ENCODE measurements at places on chromosomes 5 and 9.

DNA sequence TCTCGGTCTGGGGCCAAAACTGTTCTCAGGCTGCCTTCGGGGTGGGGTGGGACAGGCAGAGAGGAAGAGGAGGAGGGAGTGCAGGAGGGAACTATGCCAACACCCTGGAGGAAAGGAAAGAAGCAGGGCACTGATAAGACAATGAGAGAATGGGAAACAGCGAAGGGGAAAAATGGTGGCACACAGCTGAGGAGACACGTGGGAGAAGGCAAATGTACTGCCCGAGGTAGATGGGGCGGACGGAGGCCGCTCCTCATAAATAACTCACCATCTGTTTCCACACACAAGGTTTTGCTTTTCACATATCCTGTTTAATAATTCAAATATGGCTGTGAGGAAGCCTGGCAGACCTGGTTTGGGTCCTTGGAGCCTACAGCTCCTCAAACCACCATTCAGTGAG, 148.2 kb upstream of the LRRTM2 start:
- no peak for DNase-seq

- DNase-seq, result no peak
These were observed 7.6 kb downstream of the ARPC5L start for GRCh38 chr9:124869466-124869985.

GRCh38 chr5:145855763-145856267, 17.0 kb downstream of the GRXCR2 start:
- no peak for DNase-seq

DNA sequence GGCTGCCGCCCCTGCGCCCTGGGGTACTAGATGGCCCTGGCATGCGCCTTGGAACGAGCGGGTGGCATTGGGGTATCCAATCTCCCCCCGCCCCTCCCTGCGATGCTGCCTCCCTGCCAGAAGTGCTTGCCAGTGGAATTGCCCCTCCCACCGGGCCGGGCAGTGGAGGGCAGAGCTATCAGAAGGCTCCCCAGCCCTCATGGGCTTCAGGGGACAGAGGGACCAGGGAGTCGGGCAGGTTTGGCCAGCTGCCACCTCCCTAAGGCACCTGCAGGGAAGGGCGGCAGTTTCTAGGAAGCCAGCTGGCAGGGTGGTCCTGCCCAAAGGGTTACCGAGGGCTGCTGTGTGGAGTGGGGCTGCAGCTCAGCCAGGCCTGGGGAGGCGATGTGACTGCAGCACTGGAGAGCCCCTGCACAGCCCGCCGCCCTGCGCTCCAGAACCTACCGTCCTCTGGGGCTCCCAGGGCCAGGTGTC, 52.8 kb upstream of the EGFL7 start:
- no peak for DNase-seq

DNA sequence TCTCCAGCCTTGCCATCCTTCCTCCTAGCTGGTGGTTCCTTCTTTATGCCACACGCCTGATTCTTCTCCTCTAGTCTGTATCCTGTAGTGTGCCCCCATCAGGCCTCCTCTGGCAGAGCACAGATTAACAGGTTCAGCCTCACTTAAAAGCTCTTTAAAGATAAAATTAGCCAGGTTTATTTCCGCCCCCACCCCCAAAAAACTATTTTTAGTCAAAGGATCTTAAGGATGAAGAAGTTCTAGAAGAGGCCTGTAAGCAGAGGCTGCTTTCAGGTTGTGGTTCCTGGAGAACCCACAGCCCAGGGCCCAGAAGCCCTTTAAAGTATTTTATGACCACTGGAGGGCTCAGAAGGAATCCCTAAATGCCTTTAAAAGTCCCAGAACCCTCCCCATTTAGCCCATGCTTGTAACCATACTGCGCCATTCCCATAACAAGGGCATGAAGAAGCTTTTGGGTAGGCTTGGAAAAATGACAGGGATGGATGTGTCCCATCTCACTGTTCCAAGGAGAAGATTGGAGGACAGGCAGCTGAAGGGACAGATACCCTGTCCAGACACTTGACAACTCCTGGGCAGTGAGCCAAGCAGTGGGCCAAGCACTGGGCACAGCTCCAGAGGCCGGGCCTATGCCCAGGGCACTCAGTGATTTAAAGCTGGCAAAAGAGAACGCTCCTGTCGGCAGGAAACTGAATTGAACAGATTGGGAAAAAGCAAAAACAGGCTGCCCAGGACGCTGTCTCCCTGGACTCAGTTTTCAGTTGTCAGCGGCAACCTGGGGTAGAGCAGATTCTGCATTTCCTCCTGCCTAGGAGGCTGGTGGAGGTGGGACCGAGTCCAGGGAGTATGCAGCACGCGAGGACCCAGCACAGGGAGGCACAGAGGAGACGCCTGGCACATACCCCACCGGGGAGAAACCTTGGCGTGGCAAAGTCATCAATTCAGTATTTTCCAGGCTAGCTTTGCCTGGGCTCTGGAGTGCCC, 106.3 kb upstream of the SSBP2 start:
- no peak for DNase-seq

DNA sequence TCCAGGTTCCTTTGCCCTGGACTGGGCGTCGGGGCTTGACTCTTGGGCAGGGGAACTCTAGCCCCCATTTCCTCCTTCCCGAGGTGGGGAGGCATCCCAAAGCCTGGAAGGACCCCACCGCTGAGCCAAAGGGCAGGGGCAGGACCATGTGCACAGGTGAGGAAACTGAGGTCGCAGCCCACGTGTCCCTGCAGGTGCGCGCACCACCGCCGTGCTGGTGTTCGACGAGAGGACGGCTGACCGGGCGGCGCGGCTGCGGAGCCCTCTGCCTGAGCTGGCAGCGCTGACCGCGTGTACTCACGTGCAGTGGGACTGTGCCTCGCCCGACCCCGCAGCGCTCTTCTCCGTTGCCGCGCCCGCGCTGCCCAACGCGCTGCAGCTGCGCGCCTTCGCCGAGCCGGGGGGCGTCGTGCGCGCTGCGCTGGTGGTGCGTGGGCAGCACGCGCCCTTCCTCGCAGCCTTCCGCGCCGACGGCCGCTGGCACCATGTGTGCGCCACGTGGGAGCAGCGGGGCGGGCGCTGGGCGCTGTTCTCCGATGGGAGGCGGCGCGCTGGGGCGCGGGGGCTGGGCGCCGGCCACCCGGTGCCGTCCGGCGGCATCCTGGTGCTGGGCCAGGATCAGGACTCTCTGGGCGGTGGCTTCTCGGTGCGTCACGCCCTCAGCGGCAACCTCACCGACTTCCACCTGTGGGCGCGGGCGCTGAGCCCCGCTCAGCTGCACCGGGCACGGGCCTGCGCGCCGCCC, 2.8 kb downstream of the ADGRD2 start:
- DNase-seq, result no peak

GRCh38 chr9:119357336-119358096, 11.7 kb downstream of the BRINP1 start:
- no peak for DNase-seq

DNA sequence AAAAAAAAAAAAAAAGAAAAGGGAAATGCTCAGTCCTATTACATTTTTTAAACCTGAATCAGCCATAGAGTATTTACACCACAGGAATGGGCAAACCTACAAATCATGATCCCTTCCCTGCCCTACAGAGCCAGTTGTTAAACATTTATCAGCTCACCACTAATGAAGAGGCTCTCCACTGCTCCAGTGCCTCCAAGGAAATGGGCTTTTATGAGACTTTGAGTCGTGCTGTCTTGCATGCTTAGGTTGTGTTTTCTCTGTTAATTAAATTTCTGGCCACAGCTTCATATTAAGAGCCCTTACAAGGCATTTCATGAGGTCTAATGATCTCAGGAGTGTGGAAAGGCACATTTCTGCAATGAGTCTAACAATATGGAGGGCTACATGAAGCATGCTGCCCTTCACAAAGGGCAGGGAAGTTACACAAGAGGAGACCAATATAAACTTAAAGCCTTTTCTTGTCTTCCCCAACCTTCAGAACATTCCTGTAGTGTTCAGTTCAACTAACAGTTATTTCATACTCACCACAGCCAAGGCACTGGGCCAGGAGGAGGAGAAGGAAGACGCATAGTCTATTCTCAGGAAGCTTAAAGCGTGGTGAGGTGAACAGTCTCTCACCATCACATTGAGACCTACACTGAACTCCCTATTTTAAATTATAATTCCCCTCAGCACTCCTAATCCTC, 140.1 kb upstream of the ABCA1 start:
- DNase-seq, result no peak

DNA sequence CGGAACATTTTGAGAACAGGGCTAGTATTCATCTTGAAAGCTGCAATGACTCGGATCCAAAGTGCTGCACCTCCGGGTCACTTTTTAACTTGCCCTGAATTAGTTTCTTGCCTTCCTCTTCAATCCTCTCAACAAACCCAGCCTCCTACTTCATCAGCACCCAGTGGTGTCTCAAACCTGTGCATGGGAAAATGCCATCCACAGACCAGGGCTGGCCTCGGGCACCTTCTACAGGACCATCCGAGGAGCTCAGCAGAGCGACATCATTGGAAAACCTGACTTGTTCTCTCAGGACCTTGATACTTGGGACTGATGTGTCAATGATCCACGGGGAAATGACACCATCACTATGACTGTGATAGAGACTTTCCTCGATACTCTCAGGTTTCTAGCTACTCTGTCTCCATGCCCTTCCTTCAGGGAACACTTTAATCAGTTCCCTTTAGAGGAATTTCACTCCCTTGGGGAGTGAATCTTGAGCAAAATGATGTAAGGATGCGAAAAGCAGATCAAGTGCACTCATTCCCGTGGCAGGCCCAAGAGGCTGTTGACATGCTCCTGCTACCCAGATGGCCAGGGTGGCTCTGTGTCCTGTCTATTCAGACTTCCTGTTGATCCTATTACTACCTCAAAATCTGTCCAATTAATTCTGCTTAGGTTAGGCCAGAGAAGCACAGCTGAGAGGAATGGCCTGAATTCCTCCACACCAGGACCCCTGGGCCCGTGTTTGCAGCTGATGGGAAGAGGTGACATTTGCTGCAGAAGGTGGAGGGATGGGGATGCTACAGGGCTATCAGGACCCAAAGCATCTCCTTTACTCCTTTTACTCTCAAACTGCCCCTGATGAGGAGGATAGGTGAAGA, 96.5 kb upstream of the SLC25A48 start:
- DNase-seq, result no peak

DNA sequence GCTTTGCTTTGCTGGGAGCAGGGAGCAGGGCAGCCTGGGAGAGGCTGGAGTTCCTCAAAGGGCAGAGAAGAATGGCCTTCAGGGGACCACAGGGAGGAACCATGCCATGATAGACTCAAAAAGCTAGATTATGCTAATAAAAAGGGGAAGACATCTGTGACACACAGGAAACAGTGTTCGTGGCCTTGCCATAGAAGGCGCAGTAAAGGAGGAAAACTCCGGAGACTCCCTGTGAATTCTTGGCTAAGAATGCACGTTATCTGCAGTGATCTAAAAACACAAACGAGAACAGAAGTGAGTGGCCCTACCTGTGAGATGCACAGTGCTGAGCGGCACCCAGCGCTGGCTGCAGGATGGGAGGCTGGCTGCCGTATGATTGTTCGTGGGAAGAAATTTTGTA, 15.9 kb upstream of the LTC4S start:
- DNase-seq, result no peak

GRCh38 chr5:82106756-82107155, 134.9 kb downstream of the ATG10 start:
- DNase-seq, result no peak

DNA sequence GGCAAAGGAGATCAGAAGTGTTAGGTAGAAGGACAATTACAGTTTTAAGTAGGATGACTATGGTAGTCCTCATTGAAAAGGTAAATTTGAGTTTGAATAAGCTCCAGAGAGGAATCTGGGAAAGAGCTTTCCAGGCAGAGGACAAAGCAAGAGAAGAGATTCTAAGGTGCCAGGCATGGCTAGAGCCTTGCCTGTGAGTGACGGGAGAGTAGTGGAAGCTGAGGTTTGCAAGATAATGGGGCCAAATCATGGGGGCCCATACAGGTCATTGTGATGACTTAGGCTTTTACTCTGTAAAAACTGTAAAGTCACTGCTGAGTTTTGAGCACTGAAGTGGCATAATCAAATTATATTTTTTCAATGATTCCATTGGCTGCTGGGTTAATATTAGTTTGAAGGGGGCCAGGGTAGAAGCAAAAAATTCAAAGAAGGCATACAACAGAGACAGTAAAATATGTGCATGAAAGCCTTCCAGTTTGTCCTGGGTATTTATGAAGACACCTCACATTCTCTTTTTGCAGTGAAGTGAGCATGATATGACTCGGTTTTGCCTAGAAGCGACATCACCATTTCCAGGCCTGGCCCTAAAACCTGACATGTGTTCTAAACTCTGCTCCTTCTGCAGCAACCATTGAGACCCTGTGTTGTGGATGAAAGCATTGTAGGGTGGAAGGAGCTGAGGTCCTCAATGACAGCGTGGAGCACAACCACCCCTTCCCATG, 279.8 kb upstream of the TNC start:
- DNase-seq, result no peak

- no peak for DNase-seq
These were observed 21.0 kb upstream of the RAB14 start for GRCh38 chr9:121222524-121223171.

DNA sequence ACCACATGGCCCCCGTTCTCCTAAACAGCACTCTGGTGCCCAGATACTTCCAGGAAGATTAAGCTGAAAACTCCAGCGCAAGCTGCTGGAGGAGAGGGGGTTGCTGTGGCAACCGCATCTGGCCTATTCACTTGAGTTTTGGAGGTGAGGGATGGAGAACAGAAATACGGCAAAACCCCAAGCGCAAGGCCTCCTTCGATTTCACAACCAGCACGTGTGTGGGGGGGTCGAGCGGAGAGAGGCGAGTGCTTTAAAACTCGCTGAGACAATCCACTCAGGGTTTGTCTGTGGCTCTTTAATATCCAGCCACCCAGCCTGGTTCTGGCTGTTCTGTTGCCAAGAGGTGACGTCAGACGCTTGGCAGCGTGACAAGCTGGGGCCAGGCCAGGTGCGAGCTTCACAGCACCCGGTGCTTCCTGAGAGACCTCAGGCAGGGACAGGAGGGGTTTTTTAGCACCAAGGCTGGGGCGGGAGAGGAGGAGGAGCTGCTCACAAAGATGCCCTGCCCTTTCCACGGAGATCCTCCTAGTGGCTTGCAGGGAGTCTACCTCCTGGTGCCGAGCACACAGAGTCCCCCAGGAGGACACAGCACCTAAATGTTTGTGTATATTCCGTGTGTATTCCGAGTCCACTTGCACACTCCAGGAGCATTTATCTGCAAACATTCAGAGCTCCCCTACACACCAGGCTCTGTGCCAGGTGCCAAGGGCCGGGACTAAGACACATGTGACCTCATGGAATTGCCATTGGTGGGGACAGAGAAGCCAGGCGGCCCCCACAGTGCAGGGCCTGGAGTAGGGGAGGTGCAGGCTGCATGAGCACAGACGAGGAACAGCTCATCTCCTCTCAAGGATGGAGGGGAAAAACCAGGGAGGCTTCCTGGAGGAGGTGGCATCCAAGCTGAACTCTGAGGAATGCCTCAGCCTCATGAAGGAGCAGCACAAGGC, 194.6 kb downstream of the OLFM1 start:
- no peak for DNase-seq

- DNase-seq, result no peak
These were observed 60.7 kb downstream of the MAT2B start for GRCh38 chr5:163565931-163566608.

DNA sequence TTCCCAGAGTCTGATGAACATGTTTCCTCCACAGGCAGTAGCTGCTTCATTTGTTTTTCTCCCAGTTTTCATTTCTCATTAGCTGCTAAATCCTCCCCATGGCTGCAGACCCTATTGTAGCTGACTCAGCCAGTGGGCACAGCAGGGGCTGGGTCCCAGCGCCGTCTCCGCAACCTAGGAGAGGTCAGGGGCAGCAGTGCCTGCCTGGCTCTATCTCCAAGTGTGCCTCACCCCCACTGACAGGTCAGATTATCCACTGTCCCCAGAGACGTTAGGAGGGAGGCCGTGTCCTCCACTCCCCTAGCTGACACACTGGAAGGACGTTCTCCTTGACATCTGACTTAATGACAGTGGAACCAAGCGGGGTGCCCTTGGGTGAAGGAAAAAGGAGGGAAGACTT, 31.1 kb downstream of the KCNIP1 start:
- no peak for DNase-seq
